Activated T-cell treated with anti-CD3 and anti-CD28 coated beads for 1 hour (primary cell): ENCODE measurements at places on chromosomes 13 and 19.

DNA sequence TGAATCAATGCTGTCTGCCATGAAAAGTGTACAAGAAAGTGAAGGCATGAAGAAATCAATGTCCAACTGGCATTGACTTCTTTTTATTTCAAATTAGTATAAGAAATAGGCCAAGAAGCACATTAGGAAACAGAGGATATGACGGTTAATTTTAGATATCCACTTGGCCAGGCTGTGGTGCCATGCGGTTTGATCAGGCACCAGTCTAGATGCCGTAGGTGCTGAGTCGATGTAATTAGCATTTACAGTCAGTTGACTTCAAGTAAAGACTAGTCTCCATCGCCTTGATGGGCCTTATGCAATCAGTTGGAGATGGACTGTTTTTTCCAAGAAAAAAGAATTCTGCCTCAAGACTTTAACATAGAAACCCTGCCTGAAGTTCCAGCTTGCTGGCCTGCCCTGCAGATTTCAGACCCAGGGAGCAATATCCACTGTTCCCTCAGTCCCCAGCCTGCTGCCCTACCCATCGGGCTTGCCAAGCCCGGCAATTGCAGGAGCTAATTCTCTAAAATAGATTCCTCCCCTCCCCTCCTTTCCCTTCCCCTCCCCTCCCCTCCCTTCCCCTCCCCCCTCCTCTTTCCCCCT lies 120.5 kb upstream of the PEG3 start:
- no peak for DNase-seq

DNA sequence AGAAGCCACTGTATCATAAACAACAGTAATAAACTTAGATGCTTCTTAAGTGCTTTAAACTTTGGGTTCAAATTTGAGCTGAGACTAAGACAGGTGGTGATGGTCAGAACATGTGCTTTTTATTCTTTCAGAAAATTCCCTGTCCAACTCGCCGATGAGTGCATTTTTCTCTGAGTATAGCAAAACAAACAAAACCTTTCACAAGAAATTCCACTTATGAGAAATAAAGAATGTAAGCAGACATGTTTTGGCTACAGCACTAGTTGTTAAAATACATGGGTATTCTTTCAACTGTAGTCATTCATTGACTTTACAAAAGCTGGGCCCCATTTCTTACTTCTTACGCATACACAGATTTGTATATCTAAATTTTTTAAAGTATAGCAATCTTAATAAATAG lies 125.6 kb downstream of the SPRY2 start:
- no peak for DNase-seq

DNA sequence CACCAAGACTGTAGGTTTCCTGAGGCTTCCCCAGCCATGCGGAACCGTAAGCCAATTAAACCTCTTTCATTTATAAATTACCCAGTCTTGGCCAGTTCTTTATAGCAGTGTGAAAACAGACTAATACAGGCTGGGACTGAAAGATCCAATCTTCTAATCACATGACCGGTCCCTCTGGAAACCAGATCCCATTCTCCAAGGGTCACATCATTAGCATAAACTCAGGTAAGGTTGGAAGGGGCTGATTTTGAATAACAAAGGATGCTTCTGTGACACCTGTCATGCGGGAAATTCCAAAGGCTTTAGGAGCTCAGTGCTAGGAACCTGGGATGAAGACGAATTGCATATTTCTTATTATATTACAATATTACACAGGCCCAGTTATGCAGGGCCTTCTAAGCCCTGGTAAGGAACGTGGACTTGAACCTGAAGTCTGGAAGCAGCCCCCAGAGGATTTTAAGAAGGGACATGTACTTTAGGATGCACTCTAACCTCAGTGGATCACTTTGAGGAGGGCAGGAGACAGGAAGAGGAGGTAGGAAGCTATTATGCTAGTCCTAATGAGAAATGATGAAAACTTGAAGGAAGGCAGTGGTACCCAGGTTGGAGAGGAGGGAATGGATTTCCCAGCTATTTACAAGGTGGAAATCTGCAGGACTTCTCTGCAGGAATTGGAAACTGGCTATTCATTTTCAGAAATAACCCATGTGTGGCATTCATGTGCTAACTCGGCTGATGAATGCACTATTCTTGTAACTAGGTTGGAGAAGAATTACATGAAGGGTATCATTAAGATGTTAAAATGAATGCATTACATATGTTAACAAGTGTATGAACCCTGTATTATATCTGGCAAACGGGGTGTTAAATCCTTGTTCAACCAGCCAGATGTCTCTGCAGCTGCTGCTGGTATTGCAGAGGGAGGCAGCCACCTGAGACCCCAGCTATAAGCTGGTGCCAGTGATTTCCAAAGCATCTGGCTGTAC lies 19.3 kb downstream of the TNFSF11 start:
- DNase-seq, result no peak

GRCh38 chr13:49608651-49609331 lies 19.5 kb upstream of the ARL11 start:
- no peak for DNase-seq

GRCh38 chr13:75512253-75512652 lies 25.4 kb downstream of the COMMD6 start:
- no peak for DNase-seq

DNA sequence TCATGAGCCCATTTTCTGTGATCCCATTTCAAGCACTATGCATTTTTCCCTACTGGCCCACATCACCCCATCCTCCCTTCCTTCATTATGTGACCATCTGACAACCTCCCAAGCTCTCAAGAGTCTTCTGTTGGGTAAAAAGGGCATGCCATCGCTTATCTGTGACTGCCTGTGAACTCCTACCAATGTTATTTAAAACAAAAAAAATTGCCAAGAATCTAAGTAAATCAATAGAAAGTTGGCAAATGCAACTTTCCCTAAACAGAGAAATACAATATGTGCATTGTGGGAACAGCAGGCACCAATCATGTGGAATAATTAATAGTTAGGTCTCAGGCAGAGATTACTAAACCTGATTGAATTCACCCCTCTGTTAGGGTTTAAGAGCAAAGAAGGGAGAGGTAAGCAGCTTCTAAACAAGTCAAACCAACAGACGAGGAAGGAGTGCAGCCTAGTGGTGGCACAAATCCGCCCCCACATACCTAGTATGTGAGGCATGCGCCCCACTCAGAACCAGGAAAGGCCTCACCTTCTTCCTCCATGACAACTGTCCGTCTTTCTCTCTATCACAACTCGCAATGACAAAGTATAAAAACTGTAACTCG lies 29.8 kb downstream of the DZIP1 start:
- DNase-seq, result no peak

DNA sequence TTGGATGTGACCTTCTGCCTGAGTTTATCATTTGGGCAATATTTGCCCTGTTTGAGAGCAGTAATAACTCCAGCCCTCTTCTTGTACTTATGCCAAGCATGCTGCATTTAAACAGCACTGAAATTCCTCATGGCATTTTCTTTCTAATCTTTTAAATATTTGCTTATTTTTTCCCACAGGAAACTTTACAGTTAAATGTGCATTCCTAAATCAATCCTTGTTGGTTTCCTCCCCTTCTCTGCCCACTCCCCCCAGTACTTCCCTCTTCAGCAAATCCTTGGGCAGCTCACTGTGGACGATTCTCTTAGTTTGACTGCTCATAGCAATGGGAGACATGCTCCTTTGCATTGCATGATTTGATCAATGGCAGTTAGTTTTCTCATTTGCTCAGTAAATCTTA lies 68.7 kb downstream of the RAP2A start:
- no peak for DNase-seq

- no peak for DNase-seq
These were observed 1440.3 kb downstream of the PCDH9 start for GRCh38 chr13:65789815-65790214.

- no peak for DNase-seq
These were observed 6.5 kb downstream of the NKPD1 start for GRCh38 chr19:45154064-45154827.

GRCh38 chr13:111862836-111863815 lies 203.8 kb upstream of the SOX1 start:
- DNase-seq, result no peak

DNA sequence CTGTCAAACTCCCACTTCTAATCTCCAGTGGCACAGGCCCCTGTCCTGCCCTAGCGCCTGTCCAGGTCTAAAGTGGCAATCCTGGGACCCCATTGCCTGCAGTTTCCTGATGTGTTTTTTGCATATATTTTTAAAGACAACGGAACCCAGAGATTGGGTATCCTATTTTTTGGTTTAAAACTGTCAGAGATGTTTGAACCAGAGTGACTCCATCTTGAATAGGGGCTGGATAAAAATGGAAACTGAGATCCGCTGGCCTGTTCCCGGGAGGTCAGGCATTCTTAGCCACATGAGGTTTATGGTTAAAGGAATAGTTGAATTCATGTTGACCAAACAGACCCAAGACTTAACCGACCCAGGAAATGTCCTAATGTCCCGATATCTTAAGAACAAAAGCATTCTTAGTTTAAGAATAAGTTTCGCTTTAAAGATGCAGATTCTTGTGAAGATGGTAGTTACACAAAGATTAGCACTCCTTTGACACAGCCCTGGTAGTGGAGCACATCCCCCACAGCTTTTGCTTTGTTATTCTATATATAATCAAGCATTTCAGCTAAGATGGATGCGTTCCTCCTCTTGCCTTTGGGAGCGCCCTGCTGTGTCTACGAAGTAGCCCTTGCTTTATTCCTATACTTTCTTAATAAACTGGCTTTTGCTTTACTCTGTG lies 332.1 kb downstream of the UQCRFS1 start:
- no peak for DNase-seq

- DNase-seq, result peak; percentile 82
These were observed 7.5 kb upstream of the LRFN1 start for GRCh38 chr19:39328046-39328705.

DNA sequence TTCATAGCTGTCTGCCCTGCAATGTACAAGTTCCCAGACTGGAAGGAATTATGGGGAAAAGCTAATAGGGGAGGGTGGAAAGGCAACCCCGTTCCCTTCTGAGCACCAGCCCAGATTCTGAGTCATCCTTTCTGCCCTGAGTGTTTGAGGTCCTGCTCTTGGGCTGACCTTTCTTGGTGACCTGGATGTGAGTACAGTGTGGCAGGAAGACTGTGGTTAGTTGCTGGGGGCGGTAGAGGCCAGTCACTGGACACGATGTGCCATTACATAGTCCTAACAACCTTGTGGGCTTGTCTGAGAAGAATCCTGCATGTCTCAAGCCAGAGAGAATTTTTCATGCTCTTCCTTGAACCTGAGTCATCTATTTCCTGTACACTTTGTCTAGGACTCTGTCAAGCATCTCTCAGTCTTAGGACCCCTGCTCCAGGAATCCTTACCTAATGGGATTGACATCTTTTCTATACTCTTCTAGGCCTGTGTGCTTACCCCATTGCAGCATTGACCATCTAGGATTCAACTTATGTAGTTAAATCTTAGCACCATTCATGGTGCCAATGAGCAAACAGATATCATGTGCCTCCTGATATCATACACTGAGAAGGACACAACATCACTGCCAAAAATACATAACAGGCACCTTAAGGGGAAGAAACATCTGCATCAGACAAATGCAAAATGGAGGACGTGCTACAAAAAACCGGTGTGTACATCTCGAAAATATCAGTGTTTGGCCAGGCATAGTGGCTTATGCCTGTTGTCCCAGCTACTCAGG lies 8.1 kb upstream of the ANGPTL4 start:
- no peak for DNase-seq

DNA sequence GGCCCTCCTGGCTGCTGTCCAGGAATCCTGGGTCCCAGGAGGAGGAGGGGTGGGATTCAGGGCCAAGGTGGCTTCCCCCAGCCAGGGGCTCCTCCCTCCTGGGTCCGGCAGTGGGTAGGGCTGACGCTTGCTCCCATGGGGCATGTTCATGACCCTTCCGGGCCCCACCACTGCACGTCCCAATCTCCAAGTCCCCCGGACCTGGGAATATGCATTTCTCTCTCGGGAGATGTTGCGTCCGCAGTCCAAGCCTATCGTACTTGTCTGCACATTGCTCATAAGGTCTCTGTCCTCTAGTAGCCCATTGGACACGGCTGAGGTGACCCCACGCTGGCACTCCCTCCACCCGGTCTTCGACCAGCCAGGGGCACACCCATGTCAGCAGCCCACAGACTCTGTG lies 192.3 kb downstream of the TEX29 start:
- no peak for DNase-seq
